ENCODE measurements at places on chromosomes 3 and 15. TPM values are rescaled to one million over a fixed set of nuclear protein-coding genes. Genes with fewer than 3 reads are reported as not detected.

DNA sequence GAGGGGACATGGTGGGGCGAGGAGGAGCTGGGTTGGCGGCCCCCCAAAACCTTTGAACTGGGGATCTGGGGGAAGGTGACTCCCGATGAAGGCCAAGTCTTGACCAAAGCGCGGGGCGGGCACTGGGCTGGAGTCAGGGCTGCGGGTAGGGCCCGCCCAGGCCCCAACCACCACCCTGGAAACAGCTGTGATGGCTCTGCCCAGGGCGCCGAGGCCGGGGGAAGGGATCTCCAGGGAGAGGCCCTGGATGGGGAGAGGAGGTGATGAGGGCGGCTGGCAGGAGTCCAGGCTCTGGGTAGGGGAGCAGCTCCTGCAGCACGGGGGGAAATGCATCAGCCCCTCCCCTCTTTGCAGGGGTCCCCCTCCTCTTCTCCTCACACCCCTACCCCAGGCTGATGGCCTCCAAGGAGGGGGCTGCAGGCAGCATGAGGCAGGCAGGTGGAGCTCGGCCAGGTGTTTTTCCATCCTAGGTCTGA is 5.9 kb upstream of the C15orf39 start:
- DNase-seq = peak; percentile 44

DNA sequence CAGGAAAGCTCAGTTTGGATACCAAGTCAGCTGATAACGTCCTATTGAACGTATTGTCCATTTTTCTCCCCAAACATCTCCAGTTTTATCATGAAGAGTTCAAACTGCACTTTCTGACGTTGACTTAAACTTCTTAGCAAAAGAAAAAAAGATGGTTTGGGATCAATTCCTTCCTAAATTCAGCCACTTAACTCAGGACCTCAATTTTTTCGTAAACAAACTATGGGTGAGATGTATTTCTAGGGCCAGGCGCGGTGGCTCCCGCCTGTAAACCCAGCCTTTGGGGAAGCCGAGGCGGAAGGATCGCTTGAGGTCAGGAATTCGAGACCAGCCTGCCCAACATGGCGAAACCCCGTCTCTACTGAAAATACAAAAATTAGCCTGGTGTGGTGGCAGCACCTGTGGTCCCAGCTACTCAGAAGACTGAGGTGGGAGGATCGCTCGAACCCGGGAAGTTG is 464 bp upstream of the MRPS25 start:
- DNase-seq = no peak

DNA sequence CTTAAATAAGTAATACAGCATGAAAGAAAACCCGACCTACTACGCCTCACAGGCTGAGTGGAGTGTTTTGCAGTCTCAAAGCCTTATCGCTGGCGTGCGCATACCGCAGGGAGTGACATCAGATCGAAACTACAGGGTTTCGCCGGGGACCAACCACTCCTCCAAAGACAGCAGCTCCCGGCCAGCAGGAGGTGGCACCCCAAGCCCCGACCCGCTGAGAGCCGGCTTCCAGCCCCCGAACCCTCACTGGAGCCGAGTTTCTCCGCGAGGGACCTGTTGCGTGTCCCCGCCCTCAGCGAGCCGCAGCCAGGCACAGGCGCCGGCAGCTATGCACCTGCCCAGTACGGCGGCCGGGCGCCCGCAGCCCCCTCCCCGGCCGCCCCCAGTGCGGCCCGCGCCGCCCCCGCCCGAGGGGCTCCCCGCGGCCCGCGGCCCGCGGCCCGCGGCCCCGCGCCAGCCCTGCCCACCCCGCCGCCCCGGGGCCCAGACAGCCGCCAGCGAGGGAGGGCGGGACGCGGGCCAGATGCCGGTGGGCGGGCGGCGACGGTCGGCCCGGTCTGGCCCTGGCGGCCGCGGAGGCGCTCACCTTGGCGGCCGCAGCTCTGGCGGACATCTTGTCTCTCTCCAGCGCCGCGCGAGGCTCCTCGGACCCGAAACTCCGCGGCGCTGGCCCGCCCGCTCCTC is 710 bp downstream of the TJP1 start:
- peak; percentile 86 for DNase-seq

Gene CP
- 1.1 TPM for total RNA-seq

DNA sequence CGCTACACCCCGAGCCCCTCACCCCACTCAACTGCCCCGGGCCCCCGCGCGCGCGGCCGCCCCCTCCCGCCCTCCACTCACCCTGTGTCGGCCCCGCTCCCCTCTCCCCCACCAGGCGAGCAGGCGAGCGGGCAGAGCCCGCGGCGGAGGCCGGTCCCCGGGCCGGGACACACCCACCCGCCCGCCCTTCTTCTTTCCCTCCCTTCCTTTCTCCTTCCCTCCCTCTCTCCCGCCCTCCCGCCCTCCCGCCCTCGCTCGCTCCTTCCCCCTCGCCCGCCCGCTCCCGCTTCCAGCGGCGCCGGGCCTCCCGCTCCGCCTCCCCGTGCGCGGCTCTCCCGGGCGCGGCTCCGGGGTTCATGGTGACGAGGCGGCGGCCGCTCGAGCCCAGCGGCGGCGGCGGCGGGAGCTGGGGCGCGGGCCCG is at the start of gene CTDSPL:
TSS of gene CTDSPL (plus strand) at position 261 of the 422 bp plus-strand sequence. CDS start 320 bp downstream, outside the sequence.
- peak; percentile 50 for DNase-seq

GRCh38 chr3:43212914-43213611 is 73.3 kb upstream of the SNRK start:
- no peak for DNase-seq

GRCh38 chr3:46183330-46183729 is 24.8 kb downstream of the CCR1 start:
- DNase-seq = no peak
